CD8-positive, alpha-beta memory T cell (primary cell): ENCODE measurements at places on chromosomes 2 and 18. TPM values are rescaled to one million over a fixed set of nuclear protein-coding genes. Genes with fewer than 3 reads are reported as not detected.

DNA sequence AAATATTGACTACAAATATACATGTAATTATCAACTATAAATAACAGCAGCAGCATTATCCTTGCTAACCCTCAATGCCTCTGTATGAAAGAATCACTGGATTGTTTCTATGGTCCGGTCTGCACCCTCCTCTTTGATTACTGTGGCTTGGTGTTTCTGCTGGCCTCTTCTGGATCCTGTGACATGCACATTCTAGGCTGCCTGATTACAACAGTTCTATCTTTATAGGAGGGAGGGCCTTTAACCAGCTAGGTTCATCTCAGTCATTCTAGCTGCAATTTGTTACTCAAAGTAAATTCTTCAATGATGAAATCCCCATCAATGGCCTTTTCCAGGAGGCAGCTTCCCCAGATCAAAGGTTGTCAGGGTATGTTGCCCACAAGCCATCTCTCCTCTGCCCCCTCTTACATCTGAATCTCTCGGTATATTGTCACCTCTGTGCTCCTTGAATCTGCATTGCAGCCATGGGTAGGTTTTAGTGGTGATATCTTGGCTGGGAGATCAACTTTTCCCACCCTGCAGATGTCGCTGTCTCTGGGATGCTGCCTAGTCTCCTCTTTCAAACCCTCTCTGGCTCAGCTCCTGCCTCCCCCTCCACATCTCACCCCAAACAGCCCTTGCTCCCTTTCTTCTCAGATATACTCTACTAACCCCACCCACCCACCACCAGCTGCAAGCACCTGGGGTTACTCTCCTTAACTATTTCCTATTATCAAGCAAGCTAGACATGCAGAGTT lies 106.2 kb upstream of the BZW1 start:
- no peak for DNase-seq

- no peak for DNase-seq
Measured at GRCh38 chr2:160175169-160176134, 24.6 kb downstream of the ITGB6 start.

- no peak for DNase-seq
Measured at GRCh38 chr2:29035016-29035745, 39.1 kb downstream of the PCARE start.

DNA sequence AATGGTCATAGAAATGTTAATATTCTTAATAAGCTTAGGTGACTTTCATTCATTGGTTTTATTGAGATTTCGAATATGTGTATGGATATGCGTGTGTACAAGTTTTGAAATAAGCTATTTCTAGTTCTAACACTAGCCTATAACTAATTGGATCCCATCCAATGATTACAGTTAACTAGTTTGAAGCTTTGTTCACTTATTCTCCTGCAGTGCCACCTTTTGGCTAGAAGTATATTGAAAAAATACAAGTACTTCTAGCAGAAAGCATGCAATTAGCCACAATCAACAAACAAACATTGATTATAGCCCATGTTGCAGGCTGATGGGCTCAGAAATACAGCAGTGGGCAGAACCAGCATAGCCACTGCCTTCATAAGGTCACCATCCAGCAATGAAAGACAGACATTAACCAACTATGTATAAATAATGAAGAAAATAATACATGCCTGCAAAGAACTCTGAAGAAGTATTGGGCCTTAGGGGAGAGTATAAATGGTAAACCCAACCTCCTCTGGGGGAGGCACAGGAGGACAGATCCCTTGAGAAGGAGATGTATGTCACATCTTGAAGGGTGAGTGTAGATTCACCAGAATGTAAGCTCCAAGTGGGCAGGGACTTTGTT lies 5.1 kb upstream of the PIEZO2 start:
- DNase-seq = no peak

DNA sequence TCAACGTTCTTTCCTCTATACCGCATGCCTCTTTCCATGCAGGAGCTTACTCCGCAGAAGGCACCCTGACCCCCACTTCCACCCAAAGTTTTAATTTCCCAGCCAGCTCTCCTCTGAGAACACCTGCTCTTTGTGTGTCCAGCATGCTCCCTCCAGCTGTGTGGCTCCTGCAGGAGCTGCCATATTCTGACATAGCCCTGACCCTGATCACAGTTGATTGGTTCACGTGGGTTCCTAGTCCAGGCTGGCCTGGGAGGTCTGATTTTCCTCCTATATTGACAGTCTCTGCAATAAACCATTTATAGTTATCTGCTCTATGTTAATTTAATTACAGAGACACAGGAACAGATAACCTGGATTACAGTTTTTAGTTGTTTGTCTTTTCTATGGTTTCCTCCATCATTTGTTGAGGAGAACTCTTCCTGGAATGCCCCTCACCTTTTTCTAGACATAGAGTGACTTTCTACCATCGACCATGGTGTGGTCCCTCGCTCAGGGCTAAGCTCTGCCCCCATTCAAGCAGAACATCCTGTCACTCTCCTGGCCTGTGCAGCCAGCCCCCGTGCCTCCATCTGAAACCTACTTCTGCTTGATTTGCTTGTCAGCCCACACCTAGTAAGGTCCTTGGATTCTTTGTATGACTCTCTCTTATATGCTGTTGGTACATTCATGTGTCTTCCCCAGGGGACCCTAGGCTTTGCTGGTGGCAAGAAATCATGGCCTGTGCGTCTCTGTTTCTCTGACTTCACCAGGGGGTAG lies 231.5 kb downstream of the LPIN1 start:
- no peak for DNase-seq

GRCh38 chr18:9612977-9613376 lies 1.4 kb downstream of the PPP4R1 start:
- no peak for DNase-seq

- no peak for DNase-seq
Measured at GRCh38 chr2:46545015-46545839, 65.9 kb downstream of the TMEM247 start.

DNA sequence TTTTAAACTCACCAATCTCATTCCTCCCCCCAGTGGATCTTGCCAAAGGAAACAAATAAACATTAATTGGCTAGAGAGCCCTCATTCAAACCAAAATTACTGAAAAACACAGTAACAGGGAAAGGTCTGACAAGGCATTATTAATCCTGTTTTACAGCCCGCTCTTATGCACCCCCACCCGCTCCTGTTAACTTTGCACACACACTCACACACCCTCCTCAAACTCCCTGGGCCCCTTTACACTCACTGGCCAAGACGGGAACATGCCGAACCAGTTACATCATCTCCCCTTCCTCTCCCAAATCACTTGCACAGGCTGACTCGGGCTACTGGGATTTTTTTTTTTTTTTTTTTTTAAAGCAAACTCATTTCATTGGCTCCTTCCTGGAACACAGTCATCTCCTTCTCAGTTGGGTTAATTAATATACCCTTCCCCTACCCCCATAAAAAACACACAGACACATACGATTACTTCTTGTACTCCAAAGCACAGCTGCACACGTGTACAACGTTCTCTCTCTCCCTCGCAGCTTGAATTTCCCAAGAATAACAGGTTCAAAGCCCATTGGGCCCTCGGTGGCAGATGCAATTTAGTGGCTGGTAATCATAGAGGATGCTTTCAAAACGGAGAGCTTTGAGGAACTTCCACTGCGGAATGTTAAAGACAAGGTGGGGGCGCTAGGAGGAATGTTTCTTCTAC lies 31.8 kb downstream of the KLF7 start:
- DNase-seq = no peak

- DNase-seq = no peak
Measured at GRCh38 chr18:7766346-7766745, 199.2 kb downstream of the PTPRM start.

- DNase-seq = peak; percentile 69
Measured at GRCh38 chr18:2932247-2933181, 80.4 kb downstream of the LPIN2 start.

Gene CRYGD
- not detected for polyA plus RNA-seq

Gene TTN
- 2.0 TPM for polyA plus RNA-seq

Gene TFPI
- not detected for polyA plus RNA-seq

Gene SH3RF3
- polyA plus RNA-seq = 0.24 TPM

Gene FSIP2
- polyA plus RNA-seq = not detected
